ENCODE measurements at places on chromosomes 7 and 10.

GRCh38 chr7:48101352-48101751 lies 12.3 kb downstream of the UPP1 start:
- no peak for DNase-seq

- DNase-seq: peak; percentile 87
Observed at GRCh38 chr7:150973571-150974451, 4.3 kb downstream of the KCNH2 start.

DNA sequence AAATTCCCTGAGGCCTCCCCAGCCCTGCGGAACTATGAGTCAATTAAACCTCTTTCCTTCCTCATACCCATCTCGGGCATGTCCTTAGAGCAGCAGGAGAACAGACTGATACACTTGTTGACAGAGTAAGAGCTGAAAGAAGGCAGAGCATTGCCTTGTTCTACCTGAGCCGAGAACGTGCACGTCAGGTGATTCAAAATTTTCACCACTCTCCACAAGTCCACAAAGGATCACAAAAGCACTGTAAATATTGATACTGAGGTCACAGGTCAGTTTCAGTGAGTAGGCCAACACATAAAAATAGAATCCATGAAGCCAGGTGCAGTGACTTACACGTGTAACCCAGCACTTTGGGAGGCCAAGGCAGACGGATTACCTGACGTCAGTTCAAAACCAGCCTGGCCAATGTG lies 27.8 kb downstream of the DCLRE1C start:
- DNase-seq: no peak

DNA sequence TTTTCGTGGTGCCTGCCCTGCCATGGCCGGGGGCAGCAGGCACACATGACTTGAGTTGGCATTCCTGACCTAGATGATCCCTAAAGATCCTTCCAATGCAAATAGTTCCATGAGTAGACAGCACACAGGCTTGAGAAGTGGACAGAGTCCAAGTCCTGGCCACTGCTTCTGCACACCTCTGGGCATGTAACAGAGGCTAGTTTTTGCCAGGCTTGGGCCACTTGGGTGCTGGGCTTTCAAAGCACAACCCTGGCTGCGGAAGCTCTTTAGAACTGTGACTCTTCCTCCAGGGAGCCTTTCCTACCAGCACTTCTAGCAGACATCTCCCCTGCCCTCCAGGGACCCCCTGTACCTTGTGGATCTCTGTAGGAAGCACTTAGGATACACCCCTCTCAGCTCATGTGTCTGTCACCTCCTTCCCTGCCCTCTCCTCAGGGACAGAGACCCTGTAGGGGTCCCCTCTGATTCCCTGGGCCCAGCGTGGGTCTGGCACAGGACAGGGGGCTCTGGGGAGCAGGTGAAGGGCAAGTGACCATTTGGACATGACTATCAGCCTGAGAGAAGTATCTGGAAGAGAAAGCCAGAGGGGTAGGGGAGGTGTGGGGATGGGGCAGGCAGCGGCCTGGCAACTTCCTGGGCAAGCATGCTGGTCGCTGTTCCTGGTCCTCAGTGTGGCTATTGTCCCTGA lies 36.2 kb downstream of the ZCCHC24 start:
- DNase-seq: no peak

DNA sequence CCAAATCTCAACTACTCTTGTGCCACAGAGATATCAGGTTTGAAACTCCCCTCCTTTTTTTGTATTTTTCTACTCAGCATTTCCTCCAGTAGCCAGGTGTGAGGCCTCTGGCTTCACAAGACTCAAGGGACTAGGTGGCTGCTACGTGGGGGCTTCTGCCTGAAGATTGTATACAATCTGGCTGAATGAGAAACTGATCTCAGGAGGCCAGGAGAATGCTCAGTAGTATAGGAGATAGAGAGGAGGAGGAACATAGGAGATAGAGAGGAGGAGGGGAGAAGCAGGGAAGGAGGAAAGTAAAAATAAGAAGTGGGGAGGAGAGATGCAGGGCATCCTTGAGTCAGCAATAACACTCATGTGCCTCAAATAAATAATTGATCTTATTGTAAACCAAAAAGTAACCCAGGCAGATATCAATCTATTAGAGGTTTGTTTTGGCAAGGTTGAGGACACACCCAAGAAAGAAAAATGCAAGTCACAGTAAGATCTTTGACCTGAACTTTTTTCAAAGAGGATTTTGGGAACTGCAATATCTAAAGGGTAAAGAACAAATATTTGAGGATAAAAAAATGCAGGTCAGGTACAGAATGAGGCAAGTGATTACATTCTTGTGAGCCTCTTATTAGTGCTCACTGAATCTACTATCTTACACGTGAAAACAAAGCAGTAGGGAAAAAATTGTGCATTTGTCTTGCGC lies 36.8 kb downstream of the AKR1C8 start:
- no peak for DNase-seq

DNA sequence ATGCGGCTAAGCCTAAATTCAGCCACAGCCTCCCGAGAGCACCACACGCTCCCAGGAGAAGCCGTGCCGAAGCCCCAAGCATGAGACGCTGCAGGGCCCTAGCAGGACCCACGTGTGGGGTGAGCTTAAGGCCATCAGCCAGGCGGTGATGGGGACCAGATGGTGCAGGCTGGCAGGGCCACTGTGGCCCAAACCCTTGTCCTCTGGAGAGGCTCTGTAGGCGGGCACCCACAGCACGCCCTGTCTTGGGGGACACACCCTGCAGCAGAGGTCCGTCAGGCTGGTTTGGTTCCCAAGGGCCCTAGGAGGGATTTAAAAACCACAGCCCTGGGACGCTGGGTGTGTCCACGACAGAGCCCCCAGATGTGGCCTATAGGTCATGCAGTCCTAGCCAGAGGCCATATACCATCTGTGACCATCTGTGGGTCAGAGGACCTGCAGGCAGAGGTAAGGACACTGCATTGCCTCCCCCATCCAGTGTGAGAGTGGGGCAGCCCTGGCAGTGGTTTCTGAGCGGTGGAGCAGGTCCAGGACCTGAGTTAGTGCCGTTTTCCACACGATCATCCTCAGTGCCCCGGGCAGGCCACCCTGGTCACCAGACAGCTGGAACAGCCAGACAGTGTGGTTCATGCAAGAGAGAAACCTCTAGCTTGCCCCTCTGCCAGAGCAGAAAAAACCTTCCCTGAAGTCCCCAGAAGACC lies 39.6 kb upstream of the INPP5A start:
- DNase-seq: no peak

DNA sequence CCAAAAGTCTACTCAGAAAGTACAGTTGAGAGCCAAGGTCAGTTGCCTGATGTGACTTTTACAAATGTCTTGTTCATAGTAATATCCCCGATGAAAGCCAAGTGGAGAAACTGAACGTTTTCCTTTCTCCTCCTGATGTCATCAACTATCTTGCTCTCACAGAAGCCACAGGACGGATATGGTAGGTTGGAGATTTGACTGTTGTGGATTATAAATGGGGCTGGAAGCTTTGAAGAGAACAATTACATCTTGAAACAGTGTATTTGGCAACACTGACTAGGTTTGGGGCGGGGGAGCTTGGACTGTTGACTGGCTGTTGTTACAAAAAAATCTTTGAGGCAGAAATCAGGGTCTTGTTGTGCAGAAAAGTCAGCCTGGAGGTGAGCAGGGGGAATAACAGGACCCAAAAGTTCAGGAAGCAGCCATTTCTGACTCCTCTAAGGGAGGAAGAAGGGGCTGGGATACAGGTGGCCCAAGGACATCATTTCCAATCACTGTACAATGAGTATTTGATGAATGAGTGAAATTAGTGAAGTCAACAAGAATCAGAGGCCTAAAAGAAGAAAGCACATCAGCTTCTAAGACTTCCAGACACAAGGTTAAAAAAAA lies 24.3 kb downstream of the PLEKHS1 start:
- DNase-seq: no peak

DNA sequence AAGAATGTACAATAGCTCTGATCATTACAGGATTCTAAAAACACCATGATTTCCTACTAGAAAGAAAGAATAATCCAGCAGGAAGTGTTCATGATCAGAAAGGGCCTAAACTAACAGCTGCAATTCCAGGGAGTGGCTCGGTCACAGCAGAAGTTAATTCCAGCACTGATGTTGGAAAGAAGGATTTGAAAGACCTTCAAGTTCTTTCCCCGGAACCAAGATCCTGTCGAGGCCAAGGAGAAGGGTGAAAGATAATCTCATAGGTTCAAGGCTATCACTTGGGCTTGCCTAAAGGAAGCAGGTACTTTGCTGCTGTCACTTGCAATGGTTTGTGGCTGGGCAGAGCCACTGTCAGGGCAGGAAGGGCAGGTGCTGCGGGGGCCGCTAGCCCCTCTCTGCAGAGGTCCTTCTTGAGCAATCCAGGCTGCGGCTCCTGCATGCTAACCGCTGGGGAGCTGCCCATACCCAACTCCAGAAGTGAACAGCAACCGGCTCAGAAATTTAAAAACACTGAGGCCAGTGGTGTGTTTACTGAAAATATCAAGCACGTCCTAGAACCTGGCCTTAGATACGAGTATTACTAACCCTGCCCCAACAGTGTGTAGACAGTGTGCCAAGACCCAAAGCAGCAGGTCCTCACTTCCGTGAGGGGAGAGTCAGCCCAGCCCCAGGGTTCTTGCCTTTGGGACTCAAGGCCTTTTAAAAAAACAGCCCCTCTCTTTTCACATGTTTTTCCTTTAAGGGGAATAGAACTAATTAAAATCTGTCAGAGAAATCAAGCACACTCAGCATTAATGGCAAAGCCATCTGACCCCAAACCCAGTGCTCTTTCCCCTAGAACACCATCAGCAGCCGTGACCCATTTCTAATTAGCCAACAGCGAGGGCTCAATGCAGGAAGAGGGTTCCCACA lies 76.8 kb downstream of the VIPR2 start:
- DNase-seq: no peak

DNA sequence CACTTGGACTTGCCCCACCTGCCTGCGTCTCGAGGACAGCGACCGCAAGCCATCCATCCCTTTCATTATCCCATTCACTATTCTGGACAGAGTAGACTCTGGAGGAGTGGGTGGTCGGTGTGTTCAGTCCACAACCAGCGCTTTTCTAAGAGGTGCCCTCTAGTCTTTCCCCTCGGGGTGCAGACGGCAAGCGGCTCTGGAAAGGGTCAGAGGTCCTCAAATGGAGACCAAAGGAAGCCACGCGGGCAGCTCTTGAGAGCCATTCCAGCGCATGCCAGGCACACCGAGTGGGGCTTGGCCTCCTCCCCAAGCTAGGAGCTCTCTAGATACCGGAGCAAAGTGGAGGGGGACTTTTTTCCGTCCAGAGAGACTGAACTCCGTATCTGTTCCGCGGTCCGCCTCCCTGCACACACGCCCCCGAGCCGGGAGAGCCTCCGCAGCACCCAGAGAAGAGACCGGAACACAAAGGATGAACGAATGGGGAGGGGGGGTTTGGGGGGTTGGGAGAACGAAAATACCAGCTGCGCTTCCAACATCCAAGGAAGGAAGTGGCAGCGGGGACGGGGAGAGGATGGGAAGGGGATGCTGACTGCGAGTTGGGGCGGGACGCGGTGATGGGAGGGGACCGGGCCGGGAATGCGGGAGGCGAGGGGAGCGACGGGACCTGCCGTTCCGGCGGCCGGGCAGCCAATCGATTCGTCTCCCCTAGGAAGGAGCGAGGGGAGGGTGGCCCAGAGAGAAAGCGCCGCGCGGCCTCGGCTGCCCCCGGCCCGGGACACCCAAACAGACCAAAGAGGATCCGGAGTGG lies 515 bp downstream of the GSDME start:
- DNase-seq: no peak

GRCh38 chr7:115356139-115356746 lies 434.3 kb downstream of the MDFIC start:
- no peak for DNase-seq

DNA sequence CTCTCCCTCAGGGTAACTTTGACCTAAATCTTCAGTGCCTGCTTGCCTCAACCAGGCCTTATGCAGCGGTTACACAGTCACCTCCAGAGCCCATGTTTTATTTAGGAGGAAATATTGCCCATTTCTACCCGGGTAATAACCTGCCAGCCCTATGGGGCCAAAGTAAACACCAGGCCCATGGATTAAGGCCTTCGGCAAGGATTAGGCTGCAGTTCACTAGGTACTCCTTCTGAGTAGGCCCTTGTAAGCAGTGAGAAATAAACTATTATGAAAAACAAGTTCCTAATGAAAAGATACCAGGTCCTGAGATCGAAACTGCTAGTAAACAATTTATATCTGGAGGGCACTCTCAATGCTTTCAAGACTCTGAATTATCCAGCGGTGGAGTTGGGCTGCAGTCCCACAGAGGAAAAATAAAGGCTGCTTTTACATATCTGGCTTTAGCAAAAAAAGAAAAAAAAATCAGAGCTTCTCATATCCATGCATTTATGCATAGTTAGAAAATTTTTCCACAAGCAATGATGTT lies 3.7 kb upstream of the HOXA10 start:
- no peak for DNase-seq

DNA sequence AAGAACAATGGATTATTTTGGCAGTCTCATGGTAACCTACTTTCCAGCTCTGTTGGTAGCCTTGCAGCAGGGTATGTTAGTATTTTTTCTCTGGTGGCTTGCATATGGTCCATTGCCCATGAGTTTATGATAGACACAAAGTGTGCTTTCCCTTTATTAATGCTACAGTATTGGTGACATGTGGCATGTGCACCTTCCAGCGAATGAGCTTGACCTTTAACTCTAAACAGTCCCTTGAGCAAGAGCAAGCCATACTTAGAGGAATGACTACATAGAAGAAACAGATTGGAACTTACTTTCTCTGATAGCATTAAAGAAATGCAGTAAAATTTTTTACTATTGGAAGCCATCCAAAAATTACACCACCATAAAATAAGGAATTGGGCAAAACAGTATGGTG lies 73.9 kb downstream of the VTI1A start:
- DNase-seq: no peak

GRCh38 chr10:50605951-50606270 lies 17.8 kb downstream of the SGMS1 start:
- peak; percentile 31 for DNase-seq

GRCh38 chr10:93612311-93612710 lies at the start of gene PDE6C:
Gene PDE6C (plus strand): TSS chr10:93612537. CDS start chr10:93612726, 189 bp downstream.
- DNase-seq: no peak

DNA sequence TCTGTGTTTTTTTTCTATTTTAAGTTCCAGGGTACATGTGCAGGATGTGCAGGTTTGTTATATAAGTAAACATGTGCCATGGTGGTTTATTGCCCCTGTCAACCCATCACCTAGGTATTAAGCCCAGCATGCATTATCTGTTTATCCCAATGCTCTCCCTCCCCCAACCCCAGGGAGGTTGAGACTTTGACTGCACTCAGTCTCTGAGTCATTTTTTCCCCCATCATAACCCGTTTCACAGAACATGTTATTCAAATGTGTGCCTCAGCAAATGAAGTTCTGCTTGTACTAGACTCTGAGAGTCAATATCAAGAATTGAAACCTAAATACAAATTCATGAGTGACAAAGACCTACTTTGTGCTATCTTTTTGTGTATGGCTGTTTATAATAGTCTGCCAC lies 70.0 kb upstream of the CYP26C1 start:
- DNase-seq: no peak

DNA sequence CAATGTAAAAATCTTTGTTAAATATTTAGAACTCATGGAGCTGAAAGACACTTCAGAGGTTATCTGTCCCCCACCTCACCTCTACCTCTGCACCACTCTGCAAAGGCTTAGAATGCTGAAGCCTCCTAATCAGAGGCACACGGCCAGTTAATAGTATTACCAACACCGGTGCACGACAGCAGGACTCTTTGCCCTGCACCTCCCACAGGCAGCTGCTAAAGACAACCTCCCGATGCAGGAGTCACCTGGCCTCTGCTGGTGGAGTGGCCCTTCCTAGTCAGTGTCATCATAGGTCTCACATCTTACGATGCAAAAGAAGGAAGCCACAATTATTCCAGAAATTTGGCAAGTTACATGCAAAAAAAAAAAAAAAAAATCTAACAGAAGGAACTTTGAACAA lies 66.6 kb upstream of the MGMT start:
- no peak for DNase-seq

GRCh38 chr10:4024516-4025245 lies 239.7 kb upstream of the KLF6 start:
- no peak for DNase-seq

- no peak for DNase-seq
Observed at GRCh38 chr10:7795605-7796004, 7.6 kb downstream of the ATP5F1C start.

All from NCI-H1417 (cell line).